ENCODE measurements at places on chromosomes 6 and 20.

GRCh38 chr6:81331526-81331925 lies 421.0 kb downstream of the TENT5A start:
- no peaks in the 10 kb centered on the region for H3K36me3 ChIP-seq
- H3K27me3 ChIP-seq = peaks cover 3% of the 10 kb centered on the region
- no peaks in the 10 kb centered on the region for H3K4me1 ChIP-seq
- H3K4me3 ChIP-seq = no peak overlapping the region
- H3K27ac ChIP-seq = no peak overlapping the region
- no peak for DNase-seq

DNA sequence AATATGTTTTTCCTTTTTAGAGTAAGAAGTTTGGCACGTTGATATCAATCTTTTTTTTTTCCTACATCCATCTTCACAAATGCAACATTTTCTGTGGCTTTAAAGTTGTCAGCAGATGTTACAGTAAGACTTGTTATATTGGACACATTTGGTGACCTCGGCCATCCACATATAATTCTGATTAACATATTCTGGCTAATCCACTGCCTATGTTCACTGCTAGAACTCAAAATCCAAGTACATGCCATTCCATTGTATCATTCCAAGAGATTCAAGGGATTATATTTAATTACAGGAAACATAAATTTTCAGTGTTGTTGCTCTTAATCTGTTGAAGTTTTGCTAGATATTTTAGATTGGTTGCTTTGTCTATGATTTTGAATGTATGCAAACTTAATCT lies 367.6 kb downstream of the TENT5A start:
- H3K27ac ChIP-seq = no peak overlapping the region
- no peak for DNase-seq
- H3K27me3 ChIP-seq = no peaks in the 10 kb centered on the region
- H3K4me1 ChIP-seq = no peaks in the 10 kb centered on the region
- no peaks in the 10 kb centered on the region for H3K36me3 ChIP-seq

- H3K4me1 ChIP-seq = peaks cover 5% of the 10 kb centered on the region
- H3K27me3 ChIP-seq = no peaks in the 10 kb centered on the region
- DNase-seq = no peak
- H3K36me3 ChIP-seq = no peaks in the 10 kb centered on the region
- no peak overlapping the region for H3K4me3 ChIP-seq
These were observed 13.8 kb downstream of the CCN5 start for GRCh38 chr20:44728801-44729443.

DNA sequence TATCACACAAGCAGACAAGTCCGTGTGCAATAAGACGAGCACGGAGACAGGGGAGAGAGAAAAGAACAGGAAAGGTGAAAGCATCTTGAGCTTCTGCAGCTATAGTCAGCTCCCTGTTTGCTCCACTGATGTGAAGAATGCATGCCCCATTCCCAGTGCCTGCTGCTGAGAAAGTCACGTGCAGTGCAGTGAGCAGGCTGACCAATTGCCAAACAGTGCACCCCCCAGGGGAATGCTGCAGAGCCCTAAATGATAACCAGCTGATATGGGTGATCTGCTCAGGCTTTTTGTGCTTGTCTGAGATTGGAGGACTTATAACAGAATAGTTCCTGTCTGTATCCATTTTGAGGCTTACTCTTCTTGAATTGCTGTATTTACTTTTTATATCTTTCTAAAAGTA lies 121.5 kb downstream of the PACRG start:
- DNase-seq = no peak
- no peaks in the 10 kb centered on the region for H3K36me3 ChIP-seq
- no peaks in the 10 kb centered on the region for H3K27me3 ChIP-seq
- peaks cover 19% of the 10 kb centered on the region for H3K4me1 ChIP-seq
- no peak overlapping the region for H3K27ac ChIP-seq
- no peak overlapping the region for H3K4me3 ChIP-seq

- no peaks in the 10 kb centered on the region for H3K36me3 ChIP-seq
- peaks cover 2% of the 10 kb centered on the region for H3K27me3 ChIP-seq
- no peaks in the 10 kb centered on the region for H3K4me1 ChIP-seq
- no peak overlapping the region for H3K4me3 ChIP-seq
- no peak for DNase-seq
These were observed 504.0 kb upstream of the SPTLC3 start for GRCh38 chr20:12504779-12505178.

DNA sequence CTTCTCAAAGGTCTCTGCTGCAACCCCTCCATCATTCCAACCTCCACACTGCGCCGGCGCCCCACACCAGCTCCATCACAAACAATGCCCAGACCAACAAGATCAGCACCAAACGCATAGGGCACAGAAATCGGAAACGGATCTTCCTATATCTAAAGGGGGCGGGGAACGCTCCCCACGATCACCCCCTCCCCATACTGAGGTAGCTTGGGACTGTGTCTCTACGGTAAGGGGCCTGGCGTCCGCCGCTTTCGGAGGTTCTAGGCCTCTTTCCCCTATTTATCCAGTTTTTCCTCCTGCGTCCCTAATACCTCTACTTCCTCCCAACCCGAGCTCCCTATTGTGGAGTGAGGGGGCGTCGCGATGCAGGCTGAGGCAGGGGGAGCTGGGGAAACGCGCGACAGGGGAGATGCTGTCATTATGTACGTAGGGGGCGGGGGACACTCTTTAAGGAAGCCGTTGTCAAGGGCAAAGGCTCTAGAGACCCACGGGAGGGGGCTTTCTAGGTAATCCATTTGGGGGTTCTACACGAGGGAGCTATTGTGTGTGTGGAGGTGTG lies 909 bp downstream of the DNAAF9 start:
- peaks cover under 1% of the 10 kb centered on the region for H3K27me3 ChIP-seq
- peaks cover 28% of the 10 kb centered on the region for H3K4me1 ChIP-seq
- no peaks in the 10 kb centered on the region for H3K36me3 ChIP-seq
- peak overlapping the region; percentile 89 for H3K27ac ChIP-seq

DNA sequence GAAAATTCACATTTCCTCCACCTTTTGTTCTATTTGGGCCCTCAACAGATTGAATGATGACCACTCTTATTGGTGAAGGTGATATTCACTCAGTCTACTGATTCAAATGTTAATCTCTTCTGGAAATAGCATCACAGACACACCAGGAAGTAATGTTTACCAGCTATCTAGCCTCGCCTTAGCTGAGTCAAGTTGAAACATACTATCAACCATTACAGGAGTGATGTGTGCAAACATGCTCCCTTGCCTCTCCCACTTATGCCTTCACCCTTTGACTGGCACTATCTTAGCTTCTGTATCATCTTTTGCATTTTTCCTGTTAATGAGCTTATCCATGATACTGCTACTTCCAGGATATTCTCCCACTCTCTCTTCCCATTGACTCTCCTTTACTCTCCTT lies 191.9 kb downstream of the CENPW start:
- H3K27ac ChIP-seq = no peak overlapping the region
- H3K4me3 ChIP-seq = no peak overlapping the region
- H3K36me3 ChIP-seq = no peaks in the 10 kb centered on the region

DNA sequence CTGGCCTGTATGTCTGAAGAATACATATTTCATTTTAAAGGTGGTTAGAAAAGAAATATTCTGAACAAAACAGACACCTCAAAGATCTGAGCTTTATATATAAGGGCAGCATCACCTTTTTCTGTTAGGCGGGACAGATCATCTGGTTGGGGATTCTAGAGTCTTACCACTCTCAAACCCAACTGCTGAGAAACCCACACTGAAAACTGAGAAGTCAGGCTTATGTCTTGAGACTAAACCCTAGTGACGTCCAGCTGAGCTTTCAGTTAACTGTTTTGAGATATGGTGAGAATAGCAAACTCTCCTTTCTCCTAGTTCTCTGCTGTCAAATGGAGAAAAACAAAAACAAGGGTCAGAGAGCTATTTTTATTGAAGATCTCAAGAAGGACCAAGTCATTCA lies 63.7 kb upstream of the CCN6 start:
- no peaks in the 10 kb centered on the region for H3K27me3 ChIP-seq
- H3K4me1 ChIP-seq = peaks cover 28% of the 10 kb centered on the region
- peaks cover 2% of the 10 kb centered on the region for H3K36me3 ChIP-seq
- H3K27ac ChIP-seq = no peak overlapping the region
